ENCODE measurements at places on chromosomes 7 and 10.
A peak's percentile ranks its signal among the peaks of the same experiment; 100 is the strongest.

DNA sequence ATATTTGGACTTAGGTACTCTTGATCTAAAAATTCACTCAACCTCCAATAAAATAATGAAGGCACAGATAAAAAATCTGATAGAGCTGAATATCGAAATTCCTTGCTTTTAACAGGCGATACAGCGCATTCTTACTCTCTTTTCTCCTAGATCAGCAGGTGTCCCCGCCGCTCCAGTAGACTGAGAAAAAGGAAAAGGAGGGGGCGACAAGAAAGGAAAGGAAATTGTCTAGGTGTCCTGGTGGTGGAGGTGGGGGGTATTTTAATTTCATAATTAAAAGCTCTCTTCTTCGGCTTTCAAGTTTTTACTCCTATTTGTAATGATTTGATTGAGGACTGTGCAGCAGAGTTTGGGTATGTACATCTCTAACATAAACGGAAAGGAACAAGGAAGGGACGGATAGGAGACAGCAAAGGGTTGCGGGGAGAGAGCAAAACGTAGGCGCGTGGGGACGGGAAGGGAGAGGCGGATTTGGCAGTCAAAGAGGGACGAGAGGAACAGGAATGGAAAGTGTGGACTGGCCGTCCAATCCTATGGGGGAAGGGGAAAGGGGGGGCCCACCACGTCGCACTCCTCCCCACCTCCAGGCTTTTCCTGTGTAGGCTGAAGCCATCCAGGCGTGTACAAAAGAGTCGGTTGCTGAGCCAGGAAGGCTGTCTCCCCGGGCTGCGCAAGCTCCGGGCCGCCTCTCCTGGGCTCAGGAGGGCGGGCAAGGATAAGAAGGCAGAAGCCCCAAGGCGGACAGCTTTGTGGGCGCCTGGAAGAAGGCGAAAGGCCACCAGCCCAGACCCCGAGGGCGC is 875 bp upstream of the HECTD2 start:
- DNase-seq, result peak; percentile 85

DNA sequence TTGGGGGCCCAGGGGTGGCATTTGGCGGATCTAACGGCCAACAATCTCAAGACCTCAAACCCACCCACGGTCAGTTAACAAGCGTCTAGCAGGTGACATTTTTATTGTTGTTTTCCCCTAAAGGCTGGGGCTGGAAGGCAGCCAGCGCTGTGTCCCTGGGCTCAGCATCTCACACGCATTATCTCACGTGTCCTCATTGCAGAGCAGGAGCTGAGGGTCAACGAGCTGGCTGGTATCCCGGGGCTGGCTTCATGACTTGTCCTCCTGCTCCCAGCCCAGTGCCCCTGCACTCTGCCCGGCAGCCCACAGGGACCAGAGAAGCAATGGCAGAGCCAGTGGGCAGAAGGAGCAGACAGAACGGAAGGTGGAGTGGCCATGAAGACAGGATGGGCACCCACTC is 54.4 kb upstream of the TMEM273 start:
- no peak for DNase-seq

DNA sequence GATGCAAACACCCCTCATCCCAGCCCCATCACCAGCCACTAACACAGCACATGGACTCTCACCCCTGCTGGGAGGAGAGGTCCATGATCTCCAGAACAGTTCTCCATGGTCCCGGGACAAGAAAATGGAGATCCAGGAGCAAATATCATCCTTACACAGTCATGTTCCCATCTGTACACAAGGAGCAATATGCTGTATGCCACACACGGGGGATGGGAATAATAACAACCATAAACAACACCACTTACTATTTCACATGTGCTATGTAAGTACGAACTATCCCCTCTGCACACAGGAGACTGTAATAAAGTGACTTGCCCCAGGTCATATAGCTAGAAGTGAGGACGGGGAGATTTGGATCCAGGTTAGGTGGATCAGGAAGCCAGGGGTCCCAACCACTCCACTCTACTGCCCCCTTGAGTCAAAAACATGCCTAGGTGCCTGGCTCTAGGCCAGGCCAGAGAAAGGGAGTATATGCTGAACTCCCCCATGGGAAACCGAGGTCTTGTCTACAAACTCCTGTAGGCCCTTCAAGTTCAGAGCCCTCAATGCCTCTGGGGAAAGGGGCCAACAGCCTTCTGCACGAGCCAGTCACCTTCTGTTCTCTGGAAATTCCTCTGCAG is 34.1 kb downstream of the LRRC20 start:
- no peak for DNase-seq

DNA sequence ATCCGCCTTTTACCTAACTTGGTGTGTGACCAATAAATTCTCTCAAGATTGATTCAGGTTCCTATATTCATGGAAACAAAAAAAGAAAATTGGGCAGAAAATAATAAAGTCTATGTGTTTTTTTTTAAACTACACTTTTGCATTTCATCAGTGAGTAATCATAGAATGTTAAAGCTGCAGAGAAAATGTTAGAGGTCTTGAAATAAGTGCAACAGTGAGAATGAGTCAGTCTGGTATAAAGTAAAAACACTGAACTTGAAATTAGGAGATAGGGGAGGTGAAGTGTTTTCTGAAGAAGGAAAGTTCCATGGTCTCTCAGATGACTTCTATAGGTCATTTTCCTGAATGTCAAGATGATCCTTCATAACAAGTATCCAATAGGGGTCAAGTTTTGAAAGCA is 202.6 kb upstream of the NRP1 start:
- no peak for DNase-seq
